ENCODE measurements at places on chromosomes 2 and 18. TPM values are rescaled to one million over a fixed set of nuclear protein-coding genes. Genes with fewer than 3 reads are reported as not detected.
A peak's percentile ranks its signal among the peaks of the same experiment; 100 is the strongest.

- DNase-seq, result no peak
- no peaks in the 10 kb centered on the region for H3K36me3 ChIP-seq
- H3K4me3 ChIP-seq, result no peak overlapping the region
- H3K4me1 ChIP-seq, result no peaks in the 10 kb centered on the region
These were observed 145.8 kb downstream of the CAPN13 start for GRCh38 chr2:30661173-30662107.

DNA sequence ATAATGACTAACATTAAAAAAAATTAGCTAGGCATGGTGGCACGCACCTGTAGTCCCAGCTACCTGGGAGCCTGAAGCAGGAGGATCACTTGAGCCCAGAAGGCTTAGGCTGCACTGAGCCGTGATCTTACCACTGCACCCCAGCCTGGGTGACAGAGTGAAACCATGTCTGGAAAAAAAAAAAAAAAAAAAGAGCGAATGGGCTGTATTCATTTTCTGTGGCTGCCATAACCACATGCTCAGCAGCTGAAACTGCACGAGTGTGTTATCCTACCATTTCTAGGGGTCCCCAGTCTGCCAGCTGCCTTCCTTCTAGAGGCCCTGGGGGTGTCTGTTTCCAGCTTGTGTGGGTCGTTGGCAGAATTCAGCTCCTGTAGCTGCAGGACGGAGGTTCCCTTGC is 247.8 kb downstream of the EIPR1 start:
- DNase-seq, result no peak
- H3K36me3 ChIP-seq, result no peaks in the 10 kb centered on the region
- H3K4me3 ChIP-seq, result no peak overlapping the region
- no peak overlapping the region for H3K27ac ChIP-seq

DNA sequence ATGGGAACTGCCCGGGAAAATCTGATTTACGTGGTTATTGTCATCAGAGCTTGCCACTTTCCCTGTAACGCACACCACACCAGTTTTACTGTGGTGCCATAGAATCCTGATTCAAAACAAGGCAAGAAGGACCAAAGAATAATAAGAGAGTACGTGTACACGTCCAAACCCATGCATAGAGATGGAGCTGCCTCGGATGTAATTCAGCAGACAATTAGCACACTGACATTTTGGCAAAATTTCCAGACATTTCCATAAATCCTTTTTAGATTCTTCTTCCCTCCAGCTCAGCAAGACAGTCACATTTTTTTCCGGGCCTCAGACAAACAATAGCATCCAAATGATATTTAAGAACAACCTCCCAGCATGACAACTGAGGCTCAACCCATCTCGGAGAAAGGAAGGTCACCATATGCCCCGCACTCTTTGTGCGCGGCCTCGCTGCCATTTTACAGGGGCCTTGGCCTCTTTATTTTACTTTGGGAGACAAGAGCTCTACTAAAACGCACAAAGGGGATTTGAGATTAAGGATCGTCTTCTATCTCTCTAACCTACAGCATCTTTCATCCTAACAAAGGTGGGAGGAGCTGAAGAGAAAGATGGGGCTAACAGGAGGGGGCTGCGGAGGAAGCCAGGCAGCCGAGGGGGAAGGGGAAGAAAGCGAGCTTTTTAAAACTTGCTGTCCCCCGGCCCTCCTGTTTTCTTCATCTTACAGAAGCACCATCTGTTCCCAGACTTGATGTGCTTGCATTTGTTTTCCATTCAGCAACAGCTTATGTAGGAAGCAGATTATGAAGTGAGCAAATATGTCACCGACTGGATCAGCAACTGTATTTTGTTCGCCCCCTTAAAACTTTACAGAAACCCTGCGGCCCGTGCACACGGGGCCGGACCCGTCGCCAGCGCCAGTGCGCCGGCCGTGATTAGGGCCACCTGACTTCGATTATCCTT is 61.0 kb downstream of the CDCA7 start:
- H3K27ac ChIP-seq, result no peak overlapping the region
- H3K27me3 ChIP-seq, result peaks cover 7% of the 10 kb centered on the region
- no peaks in the 10 kb centered on the region for H3K36me3 ChIP-seq
- DNase-seq, result no peak
- H3K4me1 ChIP-seq, result no peaks in the 10 kb centered on the region
- H3K4me3 ChIP-seq, result no peak overlapping the region

DNA sequence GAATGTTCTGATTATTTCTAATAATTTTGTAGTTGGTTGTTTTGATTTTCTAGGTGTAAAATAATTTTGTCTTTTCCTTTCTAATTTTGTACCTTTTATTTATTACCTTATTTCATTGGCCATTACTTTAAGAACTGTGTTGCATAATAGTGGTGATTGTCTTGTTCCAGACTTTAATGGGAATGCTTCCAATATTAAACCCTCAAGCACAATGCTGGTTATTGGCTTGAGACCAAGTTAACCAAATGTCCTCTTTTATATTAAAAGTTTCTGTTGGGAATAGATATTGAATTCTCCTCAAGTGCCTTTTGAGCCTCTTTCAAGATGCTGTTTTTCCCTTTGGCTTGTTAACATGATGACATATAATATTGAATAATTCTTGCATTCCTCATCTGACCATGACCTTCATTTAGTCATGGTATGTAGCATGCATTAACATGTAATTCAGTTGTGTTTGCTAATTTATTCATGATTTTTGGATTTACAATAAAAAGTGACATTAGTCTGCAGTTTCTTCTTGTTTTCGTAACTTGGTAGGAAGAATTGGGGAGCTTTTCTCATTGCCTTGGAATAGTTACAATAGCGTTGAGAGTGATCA is 141.7 kb downstream of the DIS3L2 start:
- peaks cover 8% of the 10 kb centered on the region for H3K36me3 ChIP-seq
- H3K4me3 ChIP-seq, result no peak overlapping the region
- no peaks in the 10 kb centered on the region for H3K4me1 ChIP-seq
- no peak overlapping the region for H3K27ac ChIP-seq
- H3K27me3 ChIP-seq, result no peaks in the 10 kb centered on the region
- DNase-seq, result no peak

DNA sequence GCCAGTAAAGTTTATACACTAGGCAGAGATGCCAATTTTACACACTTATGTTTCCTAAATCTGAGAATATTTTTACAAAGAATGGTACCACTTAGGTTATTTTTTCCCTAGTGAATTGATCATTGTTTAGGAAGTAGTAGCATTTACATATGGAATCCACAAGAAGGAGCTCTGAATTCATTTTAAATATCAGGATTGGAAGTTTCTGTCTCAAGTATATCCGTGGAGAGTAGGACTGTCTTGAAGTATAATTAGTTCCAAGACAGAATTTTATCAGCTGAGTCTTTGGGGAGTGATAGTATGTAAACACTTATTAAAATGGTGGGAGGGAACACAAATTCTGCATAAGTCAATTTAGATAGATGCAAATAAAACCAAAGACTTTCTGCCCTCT is 82.3 kb upstream of the FAM98A start:
- H3K36me3 ChIP-seq, result no peaks in the 10 kb centered on the region
- no peak overlapping the region for H3K27ac ChIP-seq
- H3K27me3 ChIP-seq, result no peaks in the 10 kb centered on the region
- DNase-seq, result no peak
- no peak overlapping the region for H3K4me3 ChIP-seq
- peaks cover 3% of the 10 kb centered on the region for H3K4me1 ChIP-seq

DNA sequence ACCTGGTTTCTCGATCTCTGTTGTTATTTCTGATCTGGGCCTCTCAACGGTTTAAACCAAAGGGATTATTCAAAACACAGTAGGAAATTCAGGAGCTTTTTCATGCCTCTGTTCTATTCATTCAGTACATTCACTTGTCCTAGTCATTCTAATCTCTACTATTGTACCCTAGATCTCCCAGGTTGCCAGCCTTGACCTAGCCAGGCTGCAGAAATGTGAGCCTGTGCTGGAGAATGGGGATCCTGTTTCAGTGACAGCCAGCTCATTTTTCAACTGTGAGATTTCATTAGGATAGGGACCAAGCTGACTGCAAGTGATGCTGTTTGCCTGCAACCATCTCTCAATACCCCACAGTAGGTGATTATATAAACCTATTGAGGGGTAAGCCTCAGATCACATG is 186.2 kb downstream of the CMPK2 start:
- H3K4me1 ChIP-seq, result peaks cover 1% of the 10 kb centered on the region
- H3K27me3 ChIP-seq, result no peaks in the 10 kb centered on the region
- no peak for DNase-seq
- no peaks in the 10 kb centered on the region for H3K36me3 ChIP-seq
- H3K4me3 ChIP-seq, result no peak overlapping the region
- no peak overlapping the region for H3K27ac ChIP-seq

DNA sequence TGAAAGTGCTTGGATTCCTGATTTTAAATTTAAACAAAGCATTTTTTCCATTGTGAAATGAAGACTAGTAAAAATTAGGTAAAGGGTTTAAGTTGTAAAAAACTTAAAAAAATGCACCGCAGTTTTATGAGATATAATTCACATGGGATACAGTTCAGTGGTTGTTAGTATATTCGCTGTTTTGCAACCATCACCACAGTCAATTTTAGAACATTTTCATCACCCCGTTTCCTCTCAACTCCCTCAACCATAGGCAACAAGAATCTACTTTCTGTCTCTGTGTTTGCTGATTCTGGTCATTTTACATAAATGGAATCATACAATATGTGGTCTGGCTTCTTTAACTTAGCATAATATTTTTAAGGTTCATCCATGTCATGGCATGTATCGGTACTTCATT is 4.0 kb downstream of the DGKD start:
- peaks cover 28% of the 10 kb centered on the region for H3K4me1 ChIP-seq
- DNase-seq, result no peak
- H3K27ac ChIP-seq, result no peak overlapping the region

GRCh38 chr2:105655244-105655643 is 89.5 kb upstream of the NCK2 start:
- H3K36me3 ChIP-seq, result no peaks in the 10 kb centered on the region
- no peak overlapping the region for H3K4me3 ChIP-seq
- no peak overlapping the region for H3K27ac ChIP-seq
- DNase-seq, result no peak

DNA sequence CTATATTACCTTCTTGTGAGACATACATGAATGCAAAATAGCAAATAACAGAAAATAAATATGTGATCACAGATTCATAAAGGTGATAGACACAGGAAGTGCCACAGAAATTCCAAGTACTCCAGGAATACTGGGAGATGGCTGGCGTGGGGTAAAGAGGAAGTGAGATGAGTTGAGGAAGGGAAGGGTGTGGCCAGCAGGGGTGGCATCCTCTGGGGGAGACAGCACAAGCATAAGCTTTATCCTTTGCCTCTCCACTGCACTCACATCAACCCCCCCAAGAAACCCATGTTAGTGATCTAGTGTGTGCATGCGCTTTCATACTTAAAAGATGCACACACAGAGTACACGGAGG is 94.8 kb upstream of the B3GNT7 start:
- H3K4me1 ChIP-seq, result peaks cover 21% of the 10 kb centered on the region
- peaks cover 8% of the 10 kb centered on the region for H3K36me3 ChIP-seq
- DNase-seq, result no peak
- H3K27me3 ChIP-seq, result no peaks in the 10 kb centered on the region
- H3K4me3 ChIP-seq, result no peak overlapping the region

DNA sequence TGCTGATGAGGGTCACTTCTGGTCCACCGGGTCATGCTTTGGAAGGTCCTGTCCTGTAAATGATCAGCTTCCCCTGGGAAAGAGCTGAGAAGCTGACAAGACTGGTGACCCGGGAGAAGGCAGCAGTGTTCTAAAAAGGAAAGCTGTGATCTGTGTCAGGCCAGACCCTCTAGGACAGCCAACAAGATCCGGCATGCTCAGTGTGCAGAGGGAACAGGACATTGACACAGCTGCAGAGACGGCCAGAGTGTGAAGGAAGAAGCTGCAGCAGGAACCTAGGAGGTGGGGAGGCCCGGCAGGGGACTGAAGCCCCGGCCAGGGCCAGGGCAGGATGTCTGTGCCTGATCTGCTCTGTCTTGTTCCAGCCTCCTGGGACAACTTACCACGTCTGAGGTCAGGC is 372.7 kb upstream of the ID2 start:
- H3K36me3 ChIP-seq, result no peaks in the 10 kb centered on the region
- no peak for DNase-seq
- H3K4me3 ChIP-seq, result no peak overlapping the region
- H3K4me1 ChIP-seq, result peaks cover 17% of the 10 kb centered on the region

DNA sequence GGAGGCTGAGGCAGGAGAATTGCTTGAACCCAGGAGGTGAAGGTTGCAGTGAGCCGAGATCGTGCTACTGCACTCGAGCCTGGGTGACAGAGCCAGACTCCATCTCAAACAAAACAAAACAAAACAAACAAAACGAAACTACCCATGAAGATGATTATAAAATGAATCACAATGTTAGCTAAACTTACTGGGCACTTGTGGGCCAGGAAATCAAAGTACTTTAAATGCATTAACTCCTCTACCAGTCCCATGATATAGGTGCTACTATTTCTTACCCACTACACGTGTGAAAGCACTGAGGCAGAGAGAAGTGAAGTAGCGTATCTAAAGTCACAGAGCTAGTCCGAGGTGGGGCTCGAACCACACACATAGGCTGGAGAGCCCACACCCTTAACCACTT is 53.6 kb downstream of the POLE4 start:
- no peak for DNase-seq
- no peak overlapping the region for H3K4me3 ChIP-seq
- no peaks in the 10 kb centered on the region for H3K27me3 ChIP-seq
- peaks cover 4% of the 10 kb centered on the region for H3K36me3 ChIP-seq

DNA sequence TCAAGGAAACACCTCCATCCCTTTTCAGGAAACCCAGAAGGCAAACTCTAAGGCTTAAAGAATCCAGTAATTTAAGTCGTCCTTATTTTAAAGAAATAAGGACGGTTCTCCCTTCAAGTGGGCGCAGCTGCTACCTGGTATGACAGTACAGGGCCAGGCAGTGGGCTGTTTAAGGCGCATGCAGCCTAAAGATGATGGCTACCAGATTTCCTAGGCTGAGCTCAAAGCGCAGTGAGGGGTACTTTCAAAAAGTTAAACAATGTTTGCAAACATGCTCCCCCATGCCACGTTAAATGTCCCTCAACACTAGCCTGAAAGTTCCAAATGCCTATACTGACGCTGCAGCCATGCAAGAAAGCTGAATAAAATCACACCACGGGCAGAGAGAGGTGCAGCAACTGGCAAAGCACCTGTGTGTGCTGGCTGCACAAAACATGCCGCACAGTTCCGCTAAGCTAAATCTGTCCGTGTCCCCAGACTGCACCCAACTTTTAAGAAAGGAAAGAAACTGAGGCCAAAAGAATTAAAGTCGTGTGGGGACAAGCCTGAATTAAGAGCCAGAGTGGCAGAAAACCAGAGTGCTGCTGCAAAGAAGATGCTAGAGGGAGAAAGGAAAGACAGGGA is 583 bp downstream of the HIBCH start:
- H3K4me3 ChIP-seq, result peak overlapping the region; percentile 97
- H3K4me1 ChIP-seq, result peaks cover 19% of the 10 kb centered on the region
- peaks cover 1% of the 10 kb centered on the region for H3K36me3 ChIP-seq
- peak overlapping the region; percentile 96 for H3K27ac ChIP-seq
- no peaks in the 10 kb centered on the region for H3K27me3 ChIP-seq
- no peak for DNase-seq

MERTK gene
- 20.1 TPM for total RNA-seq

SLC11A1 gene
- total RNA-seq, result 0.34 TPM

CFAP221 gene
- total RNA-seq, result 33.0 TPM

CNOT11 gene
- total RNA-seq, result 74.8 TPM

SLC23A3 gene
- total RNA-seq, result 2.8 TPM

MC4R gene
- total RNA-seq, result not detected

MDH1B gene
- total RNA-seq, result 2.8 TPM

DES gene
- not detected for total RNA-seq

MYL12A gene
- total RNA-seq, result 236 TPM

MTERF4 gene
- total RNA-seq, result 63.0 TPM

Data from progenitor cell of endocrine pancreas (in vitro differentiated cells).